Endothelial cell of umbilical vein (primary cell): ENCODE measurements at places on chromosomes 12 and 14. TPM values are rescaled to one million over a fixed set of nuclear protein-coding genes. Genes with fewer than 3 reads are reported as not detected.
A peak's percentile ranks its signal among the peaks of the same experiment; 100 is the strongest.

The NFATC4 gene
- total RNA-seq: 88.1 and 88.5 TPM in 2 replicates

The MAP1LC3B2 gene
- total RNA-seq: 4.1 TPM in 1 of 2 replicates, not detected in the other

The IAPP gene
- total RNA-seq: not detected in 2 replicates

The MMP17 gene
- 10.7 and 10.8 TPM in 2 replicates for total RNA-seq

The KCNA5 gene
- not detected in 2 replicates for total RNA-seq

The CLEC4E gene
- total RNA-seq: not detected in 2 replicates

The TAS2R9 gene
- not detected in 2 replicates for total RNA-seq

The TPH2 gene
- not detected in 2 replicates for total RNA-seq

The PTGDR gene
- not detected in 2 replicates for total RNA-seq

The SERPINA10 gene
- total RNA-seq: not detected in 2 replicates

The NRXN3 gene
- total RNA-seq: 1.3 and 4.2 TPM in 2 replicates

The HAL gene
- total RNA-seq: 0.44 and 0.62 TPM in 2 replicates

The INHBC gene
- not detected in 2 replicates for total RNA-seq

The C3AR1 gene
- total RNA-seq: 0.21 and 0.22 TPM in 2 replicates

The HOXC6 gene
- 0.51 and 0.58 TPM in 2 replicates for total RNA-seq

The PTCSC3 gene
- not detected in 2 replicates for total RNA-seq

The DPF3 gene
- 3.5 and 8.1 TPM in 2 replicates for total RNA-seq

The IKZF4 gene
- total RNA-seq: 3.5 and 5.4 TPM in 2 replicates

The VWF gene
- total RNA-seq: 1,882 and 2,328 TPM in 2 replicates

- H3K4me3 ChIP-seq: no peak overlapping the region
- no peaks in the 10 kb centered on the region for H3K27me3 ChIP-seq
- peaks cover 6% of the 10 kb centered on the region for H3K4me1 ChIP-seq
- H3K27ac ChIP-seq: no peak overlapping the region
- peaks cover 19% of the 10 kb centered on the region for H3K36me3 ChIP-seq
- no peak for DNase-seq
These were observed 19.4 kb downstream of the GNS start for GRCh38 chr12:64739778-64740177.

DNA sequence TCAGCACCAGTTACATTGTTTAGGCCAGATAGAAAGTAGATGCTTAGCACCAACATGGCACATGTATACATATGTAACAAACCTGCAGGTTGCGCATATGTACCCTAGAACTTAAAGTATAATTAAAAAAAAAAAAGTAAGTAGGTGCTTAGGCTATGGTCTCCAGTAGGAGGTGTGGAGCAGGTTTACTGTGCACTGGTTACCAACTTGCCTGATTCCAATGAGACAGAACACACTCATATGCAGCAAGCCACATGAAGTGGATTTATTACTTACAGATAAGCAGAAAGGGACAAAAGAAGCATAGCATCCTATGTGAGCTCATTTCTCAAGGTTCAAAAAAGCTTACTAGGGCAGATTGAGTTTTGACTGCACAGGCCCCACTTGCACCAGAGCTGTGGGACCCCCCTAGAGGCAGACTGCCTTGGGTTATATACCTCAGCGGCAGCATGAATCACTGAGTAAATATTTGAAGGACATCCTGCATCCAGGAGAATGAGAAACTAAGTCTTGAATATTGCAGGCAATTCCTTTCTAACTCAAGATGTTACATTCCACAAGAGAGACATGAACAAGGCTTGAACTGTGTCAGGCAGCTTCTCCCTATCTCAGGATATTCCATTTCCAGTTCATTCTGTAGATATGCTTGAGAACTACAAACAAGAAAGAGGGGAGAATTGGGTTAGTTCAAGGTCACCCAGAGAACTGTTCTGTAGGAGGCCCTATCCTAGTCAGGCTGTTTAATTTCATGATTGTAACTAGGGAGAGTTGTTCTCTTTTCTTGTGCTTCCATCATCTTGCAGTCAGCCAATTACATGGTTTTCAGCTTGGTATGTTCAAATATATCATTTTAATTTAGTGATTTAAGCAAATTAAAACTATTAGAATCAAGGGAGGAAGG, 30.1 kb downstream of the LRFN5 start:
- H3K27me3 ChIP-seq: no peaks in the 10 kb centered on the region
- H3K4me1 ChIP-seq: no peaks in the 10 kb centered on the region
- no peak overlapping the region for H3K4me3 ChIP-seq
- H3K36me3 ChIP-seq: no peaks in the 10 kb centered on the region
- no peak for DNase-seq

GRCh38 chr14:50813544-50813863, 17.5 kb downstream of the NIN start:
- H3K4me3 ChIP-seq: no peak overlapping the region
- H3K36me3 ChIP-seq: no peaks in the 10 kb centered on the region
- peaks cover 11% of the 10 kb centered on the region for H3K4me1 ChIP-seq
- no peak overlapping the region for H3K27ac ChIP-seq

- no peak overlapping the region for H3K27ac ChIP-seq
- no peak for DNase-seq
- no peaks in the 10 kb centered on the region for H3K4me1 ChIP-seq
- H3K36me3 ChIP-seq: no peaks in the 10 kb centered on the region
- H3K4me3 ChIP-seq: no peak overlapping the region
- H3K27me3 ChIP-seq: no peaks in the 10 kb centered on the region
These were observed 280.4 kb upstream of the GRIP1 start for GRCh38 chr12:66959276-66959675.

DNA sequence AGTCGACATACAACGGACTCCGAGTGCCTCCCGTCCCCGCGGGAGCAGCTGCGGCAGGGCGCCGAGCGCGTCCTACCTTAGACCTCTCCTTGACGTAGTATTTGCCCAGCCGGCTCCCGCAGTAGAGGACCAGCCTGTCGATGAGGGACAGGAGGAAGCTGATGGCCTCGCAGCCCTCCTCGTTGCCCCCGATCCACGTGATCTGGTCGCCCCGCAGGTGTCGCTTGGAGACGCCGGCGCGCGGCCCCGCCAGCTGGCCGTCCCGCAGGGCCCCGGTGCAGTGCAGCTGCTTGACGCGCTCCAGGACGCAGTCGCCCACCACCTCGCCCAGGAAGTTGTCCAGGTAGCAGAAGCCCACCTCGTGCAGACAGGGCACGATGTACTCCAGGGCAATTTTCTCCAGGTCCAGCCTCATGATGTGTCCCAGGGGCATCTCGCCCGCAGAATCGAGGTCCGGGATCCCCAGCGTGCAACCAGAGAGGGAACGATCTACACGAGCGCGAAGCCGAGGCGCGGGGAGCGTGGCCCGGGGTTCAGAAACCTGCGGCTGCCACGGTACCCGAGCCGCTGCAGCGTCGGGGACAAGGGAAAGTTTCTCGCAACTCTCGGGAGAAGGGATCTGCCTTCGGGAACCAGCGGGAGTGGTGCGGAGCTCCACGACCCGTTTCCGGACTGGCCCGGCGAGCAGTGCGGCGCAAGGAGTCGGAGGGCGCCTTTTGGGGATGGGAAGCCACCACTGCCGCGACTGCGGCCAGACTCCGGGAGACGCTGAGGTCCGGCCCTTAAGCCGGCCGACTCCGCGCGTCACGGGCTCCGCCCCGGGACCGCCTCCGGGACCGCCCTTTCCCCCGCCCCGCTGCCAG, at the start of gene EGLN3:
TSS of gene EGLN3 (minus strand) at position 755 of the 863 bp plus-strand sequence. CDS start at position 433, 322 bp downstream.
- H3K36me3 ChIP-seq: no peaks in the 10 kb centered on the region
- peaks cover 10% of the 10 kb centered on the region for H3K4me1 ChIP-seq
- peaks cover 38% of the 10 kb centered on the region for H3K27me3 ChIP-seq
- peak within 1 kb of the TSS; percentile 12 for H3K4me3 ChIP-seq
- peak; percentile 78 for DNase-seq

DNA sequence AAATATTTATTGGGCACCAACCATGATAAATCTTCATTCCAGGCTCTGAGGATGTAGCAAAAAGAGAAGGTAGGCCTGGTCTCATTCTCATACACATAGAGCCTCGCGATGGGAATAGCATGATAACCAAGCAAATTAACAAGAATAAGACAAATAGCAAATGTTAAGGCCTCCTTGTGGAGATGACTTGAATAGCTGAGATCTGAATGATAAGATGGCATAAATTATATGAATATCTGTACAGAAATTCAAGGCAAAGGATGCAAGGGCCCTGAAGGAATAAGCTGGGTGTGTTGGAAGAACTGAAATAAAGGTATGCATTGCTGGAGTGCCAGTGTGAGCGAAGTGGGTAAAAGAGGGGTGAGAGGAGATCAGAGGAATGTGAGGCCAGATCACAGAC, 114.8 kb downstream of the ALX1 start:
- no peaks in the 10 kb centered on the region for H3K36me3 ChIP-seq
- H3K27me3 ChIP-seq: no peaks in the 10 kb centered on the region
- no peak for DNase-seq

GRCh38 chr12:67525617-67525884, 123.0 kb upstream of the DYRK2 start:
- no peaks in the 10 kb centered on the region for H3K36me3 ChIP-seq
- H3K27me3 ChIP-seq: no peaks in the 10 kb centered on the region
- no peak for DNase-seq
- H3K4me1 ChIP-seq: no peaks in the 10 kb centered on the region
- H3K27ac ChIP-seq: no peak overlapping the region
- H3K4me3 ChIP-seq: no peak overlapping the region

- H3K4me1 ChIP-seq: no peaks in the 10 kb centered on the region
- no peak for DNase-seq
- peaks cover 69% of the 10 kb centered on the region for H3K27me3 ChIP-seq
These were observed 9.1 kb upstream of the TBX3 start for GRCh38 chr12:114693059-114693531.

- peaks cover 22% of the 10 kb centered on the region for H3K27me3 ChIP-seq
- H3K27ac ChIP-seq: no peak overlapping the region
- no peaks in the 10 kb centered on the region for H3K36me3 ChIP-seq
- no peak overlapping the region for H3K4me3 ChIP-seq
- DNase-seq: no peak
These were observed 3.3 kb upstream of the KRT86 start for GRCh38 chr12:52271158-52271557.

- H3K4me1 ChIP-seq: no peaks in the 10 kb centered on the region
- H3K4me3 ChIP-seq: no peak overlapping the region
- DNase-seq: no peak
- H3K36me3 ChIP-seq: peaks cover 3% of the 10 kb centered on the region
These were observed 96.6 kb downstream of the CFAP54 start for GRCh38 chr12:96585977-96586376.

- no peaks in the 10 kb centered on the region for H3K4me1 ChIP-seq
- H3K4me3 ChIP-seq: no peak overlapping the region
- H3K36me3 ChIP-seq: no peaks in the 10 kb centered on the region
- peaks cover 12% of the 10 kb centered on the region for H3K27me3 ChIP-seq
- DNase-seq: no peak
These were observed 124.4 kb downstream of the HELB start for GRCh38 chr12:66426696-66427095.

GRCh38 chr14:59044707-59045106, 143.8 kb upstream of the DAAM1 start:
- H3K27ac ChIP-seq: no peak overlapping the region
- peaks cover 4% of the 10 kb centered on the region for H3K27me3 ChIP-seq
- H3K36me3 ChIP-seq: no peaks in the 10 kb centered on the region
- no peak for DNase-seq
- no peaks in the 10 kb centered on the region for H3K4me1 ChIP-seq
- H3K4me3 ChIP-seq: no peak overlapping the region

DNA sequence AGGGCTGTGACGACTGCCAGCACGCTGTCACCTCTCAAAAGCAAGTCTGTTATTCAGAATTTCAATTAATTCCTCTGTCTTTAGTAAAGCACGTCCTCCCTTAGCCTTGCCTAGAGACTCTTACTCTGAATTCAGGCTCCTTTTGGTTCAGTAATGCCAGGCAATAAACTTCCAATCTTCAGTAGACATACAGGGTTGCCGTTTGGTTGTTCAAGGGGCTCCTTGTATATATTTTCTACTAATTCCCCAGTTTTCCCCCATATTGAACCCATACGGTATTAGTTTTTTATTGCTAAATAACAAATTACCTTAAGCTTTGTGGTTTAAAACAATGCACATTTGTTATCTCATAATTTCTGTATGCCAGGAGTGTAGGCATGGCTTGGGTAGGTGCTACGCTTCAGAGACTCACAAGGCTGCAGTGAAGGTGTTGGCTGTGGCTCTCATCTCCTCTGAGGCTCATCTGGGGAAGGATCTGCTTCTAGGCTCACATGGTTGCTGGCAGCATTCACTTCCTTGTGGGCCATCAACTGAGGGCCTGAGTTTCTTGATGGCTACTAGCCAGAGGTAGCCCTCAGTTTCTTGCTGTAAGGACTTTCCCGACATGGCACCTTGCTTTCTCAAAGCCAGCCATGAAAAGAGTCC, 7.3 kb upstream of the CLECL1 start:
- H3K27ac ChIP-seq: no peak overlapping the region
- no peak for DNase-seq
- no peaks in the 10 kb centered on the region for H3K27me3 ChIP-seq
- H3K36me3 ChIP-seq: no peaks in the 10 kb centered on the region
- peaks cover 7% of the 10 kb centered on the region for H3K4me1 ChIP-seq

- H3K27me3 ChIP-seq: no peaks in the 10 kb centered on the region
- DNase-seq: no peak
- no peak overlapping the region for H3K4me3 ChIP-seq
- H3K4me1 ChIP-seq: peaks cover 13% of the 10 kb centered on the region
These were observed 39.4 kb downstream of the NCOR2 start for GRCh38 chr12:124527861-124528561.

DNA sequence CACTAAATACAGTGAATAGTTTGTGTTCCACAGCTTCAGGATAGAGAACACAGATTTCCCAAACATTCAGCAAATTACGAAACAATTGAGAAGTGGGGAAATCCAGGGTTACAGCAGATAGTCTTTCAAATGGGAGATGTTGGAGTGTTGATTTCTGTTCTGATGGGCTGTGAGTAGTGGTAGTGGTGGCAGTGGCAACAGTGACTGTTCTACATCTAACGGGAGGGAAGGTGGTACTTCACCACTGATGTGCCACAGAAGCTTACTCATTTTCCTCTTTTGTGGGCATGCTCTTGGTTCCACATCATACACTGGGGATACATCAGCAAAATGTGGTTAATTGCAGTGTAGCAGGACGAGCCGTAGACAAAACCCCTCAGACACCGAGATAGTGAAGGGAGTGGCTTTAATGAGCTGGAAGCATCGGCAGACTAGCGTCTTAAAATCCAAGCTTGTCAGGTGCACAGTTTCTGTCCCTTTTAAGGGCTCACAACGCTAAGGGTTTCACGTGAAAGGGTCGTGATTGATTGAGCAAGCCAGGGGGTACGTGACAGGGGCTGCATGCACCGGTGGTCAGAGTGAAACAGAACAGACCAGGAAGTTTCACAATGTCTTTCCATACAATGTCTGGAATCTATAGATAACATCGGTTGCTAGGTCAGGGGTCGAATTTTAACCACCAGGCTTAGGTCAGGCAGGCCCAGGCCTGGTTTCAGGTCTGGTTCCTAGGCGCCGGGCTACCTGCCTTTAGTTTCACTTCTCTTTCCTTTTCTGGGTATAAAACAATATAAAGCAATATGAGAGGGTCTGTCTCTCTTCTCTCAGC, 330.6 kb upstream of the FBXO33 start:
- H3K4me1 ChIP-seq: no peaks in the 10 kb centered on the region
- no peak overlapping the region for H3K4me3 ChIP-seq
- no peaks in the 10 kb centered on the region for H3K27me3 ChIP-seq
